ENCODE measurements at places on chromosomes 11 and 22.

DNA sequence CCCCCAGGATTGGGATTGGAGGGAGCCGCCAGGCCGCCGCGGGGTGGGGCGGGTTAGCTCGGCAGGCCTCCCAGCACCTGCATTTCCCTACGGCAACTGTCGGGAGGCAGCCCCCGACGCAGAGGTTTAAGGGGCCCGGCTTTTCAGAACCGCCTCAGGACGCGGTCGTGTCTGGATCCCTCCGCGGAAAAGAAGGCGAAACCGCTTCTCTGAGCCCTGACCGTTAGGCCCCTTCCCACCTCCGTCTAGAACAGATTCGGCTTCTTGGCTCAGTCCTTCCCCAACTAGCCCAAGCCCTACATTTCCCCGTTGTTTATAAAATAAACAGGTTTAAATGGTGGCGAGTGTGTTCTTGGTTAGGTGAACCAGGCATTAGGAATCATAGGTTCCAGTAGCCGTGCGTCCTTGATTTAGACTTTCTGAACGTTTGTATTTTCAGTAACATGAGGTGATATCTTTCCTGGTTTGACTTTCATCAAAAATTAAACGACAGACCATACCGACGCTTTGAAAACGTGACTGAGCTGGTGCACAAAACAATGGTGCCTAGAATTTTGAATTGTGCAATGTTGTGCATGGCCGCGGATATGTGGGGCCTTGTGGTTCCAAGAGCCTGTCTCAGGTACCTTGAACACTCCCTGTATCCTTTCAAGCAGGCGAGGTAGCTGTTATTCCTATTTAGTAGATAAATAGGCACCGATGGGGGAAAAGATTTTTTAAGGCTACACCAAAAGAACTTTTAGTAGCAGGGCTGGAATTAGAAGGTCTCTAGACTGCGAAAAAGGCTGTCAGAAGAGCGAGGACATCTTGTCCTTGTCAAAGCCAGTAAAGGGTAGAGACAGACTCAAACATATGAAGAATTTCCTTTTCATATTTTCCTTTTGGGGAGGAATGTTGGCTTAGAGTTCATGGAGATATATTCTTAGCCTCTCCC, 1.2 kb upstream of the HSPA8 start:
- peak; percentile 32 for DNase-seq

DNA sequence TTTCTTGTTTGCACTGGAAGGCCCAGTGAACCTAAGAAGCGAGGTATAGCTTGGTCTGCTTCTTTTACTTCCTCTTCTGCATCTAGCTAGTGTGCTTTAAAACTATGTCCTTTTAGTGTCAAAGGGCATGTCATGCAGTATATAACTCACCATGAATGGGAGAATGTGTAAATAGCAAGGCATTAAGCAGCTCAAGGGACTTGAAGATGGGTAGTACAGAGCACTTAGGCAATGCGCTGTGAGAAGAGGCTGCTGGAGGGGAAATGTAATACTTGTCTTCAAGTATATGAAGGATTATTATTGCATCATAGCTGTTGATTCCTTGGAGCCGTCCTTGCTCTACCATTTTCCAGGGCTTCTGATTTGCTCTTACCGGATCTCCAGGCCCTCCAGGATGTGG, 7.6 kb downstream of the MAML2 start:
- no peak for DNase-seq

DNA sequence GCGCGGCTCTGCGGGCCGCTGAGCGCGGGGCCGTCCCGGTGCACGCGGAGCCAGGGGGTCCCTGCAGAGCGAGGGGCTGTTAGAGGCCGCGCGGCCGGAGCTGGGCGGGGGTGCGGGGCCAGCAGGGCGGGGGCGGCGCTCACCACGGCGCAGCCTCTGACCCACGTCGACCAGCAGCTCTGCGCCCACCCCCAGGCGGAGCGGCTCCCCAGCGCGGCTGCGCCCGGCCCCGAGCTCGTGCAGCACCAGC, 385 bp upstream of the SCO2 start:
- no peak for DNase-seq

DNA sequence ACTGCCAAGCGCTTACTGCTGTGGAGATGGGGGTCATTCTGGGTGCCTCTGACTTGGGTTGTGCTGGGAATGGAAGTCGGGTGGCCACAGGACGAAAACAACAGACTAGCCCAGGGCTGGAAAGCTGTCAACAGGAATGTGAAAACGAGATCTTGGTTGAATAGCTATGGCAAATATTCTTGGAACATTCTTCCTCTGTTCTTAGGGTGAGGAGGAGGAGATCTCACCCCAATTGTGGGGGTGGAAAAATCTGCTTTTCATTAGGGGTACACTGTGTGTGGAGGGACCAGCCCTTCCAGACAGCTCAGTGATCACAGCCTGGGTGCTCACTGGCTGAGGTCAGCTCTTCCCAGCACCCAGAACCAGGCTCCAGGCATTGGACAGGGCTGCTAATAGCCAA, 52.0 kb upstream of the PRSS23 start:
- no peak for DNase-seq

DNA sequence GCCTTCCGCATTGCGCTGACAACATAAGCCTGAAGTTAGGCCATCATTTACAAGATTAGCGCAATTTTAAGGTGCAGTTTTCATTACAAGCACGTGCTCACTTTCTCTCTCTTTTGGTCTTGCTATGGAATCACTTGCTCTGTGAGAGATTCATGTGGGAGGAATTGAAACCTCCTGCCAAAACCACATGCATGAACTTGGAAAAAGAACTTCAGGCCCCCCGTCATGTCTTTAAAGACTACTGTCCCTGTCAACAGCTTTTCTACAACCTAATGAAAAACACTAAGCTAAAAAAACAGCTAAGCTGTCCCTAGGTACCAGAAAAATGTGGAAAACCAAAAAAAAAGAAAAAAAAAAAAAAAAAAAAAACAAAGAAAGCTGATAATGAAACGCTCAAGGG, 1707.6 kb upstream of the RAG2 start:
- no peak for DNase-seq

- peak; percentile 20 for DNase-seq
These were observed 106.4 kb upstream of the SESN3 start for GRCh38 chr11:95337175-95337957.

- DNase-seq, result no peak
These were observed 75.7 kb downstream of the KIAA1671 start for GRCh38 chr22:25027959-25028840.

DNA sequence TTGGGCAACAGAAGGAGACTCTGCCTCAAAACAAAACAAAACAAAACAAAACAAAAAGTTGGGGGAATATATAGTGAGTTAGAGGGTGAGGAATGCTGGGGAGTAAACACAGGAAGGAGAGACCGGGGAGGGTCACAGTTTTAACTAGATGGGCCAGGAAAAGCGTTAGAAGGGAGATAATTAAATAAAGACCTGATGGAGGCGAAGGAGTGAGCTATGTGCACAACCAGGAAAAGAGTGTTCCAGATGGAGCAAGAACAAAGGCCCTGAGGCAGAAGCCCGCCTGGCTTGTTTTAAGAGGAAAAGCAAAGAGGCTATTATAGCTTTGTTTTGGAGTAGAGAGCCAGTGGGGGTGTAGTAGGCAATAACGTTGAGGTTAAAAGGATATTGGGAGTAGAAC, 4.8 kb upstream of the PLA2G6 start:
- no peak for DNase-seq

GRCh38 chr11:32893343-32894148, 935 bp downstream of the QSER1 start:
- peak; percentile 55 for DNase-seq

GRCh38 chr11:34593085-34593484, 27.8 kb upstream of the EHF start:
- DNase-seq, result no peak

GRCh38 chr22:42174062-42174461, 43.5 kb upstream of the CYP2D6 start:
- no peak for DNase-seq

DNA sequence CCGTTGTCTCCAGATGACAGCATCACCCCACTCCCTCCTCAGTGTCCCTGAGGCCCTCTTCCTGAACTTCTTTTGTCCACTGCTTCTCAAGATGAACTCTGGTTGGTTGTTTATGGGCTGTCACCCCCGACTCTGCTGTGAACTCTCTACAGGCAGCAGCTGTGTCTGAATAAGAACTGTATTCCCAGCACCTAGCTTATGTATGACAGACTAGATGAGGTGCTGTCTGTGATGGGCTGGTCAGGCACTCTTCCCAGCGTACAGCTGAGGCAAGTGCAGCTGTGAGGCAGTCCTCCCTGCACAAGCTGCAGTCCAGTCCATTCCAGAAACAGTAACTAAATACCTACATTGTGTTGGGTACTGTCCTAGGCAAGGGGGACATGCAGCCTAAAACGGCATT, 111.4 kb upstream of the PITPNB start:
- DNase-seq, result peak; percentile 14

- no peak for DNase-seq
These were observed 27.9 kb downstream of the EXPH5 start for GRCh38 chr11:108565653-108566052.

DNA sequence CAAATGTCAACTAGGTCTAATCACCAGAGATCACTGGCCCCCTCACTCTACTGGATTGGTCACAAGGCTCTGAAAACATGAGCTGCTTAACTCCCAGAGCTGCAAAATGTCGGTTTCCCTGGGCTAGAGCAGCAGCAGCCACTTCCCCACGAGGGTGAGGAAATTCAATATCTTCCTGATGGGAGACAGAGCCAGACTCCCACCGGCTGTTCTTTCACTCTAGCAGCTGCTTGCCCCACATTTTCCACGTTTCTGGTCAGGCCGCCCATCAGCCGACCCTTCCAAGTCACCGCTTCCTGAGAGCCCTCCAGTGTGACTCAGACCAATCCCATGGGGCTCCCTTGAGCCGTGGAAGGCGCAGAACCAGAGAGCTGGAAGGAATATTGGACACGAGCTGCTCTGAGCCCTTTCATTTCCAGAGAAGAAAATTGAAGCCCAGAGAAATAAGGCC, 227.0 kb downstream of the ADAMTS15 start:
- DNase-seq, result peak; percentile 8

GRCh38 chr22:43447380-43447779, 35.6 kb downstream of the MPPED1 start:
- DNase-seq, result peak; percentile 86

- DNase-seq, result no peak
These were observed 79.8 kb downstream of the CLPB start for GRCh38 chr11:72354356-72355115.

DNA sequence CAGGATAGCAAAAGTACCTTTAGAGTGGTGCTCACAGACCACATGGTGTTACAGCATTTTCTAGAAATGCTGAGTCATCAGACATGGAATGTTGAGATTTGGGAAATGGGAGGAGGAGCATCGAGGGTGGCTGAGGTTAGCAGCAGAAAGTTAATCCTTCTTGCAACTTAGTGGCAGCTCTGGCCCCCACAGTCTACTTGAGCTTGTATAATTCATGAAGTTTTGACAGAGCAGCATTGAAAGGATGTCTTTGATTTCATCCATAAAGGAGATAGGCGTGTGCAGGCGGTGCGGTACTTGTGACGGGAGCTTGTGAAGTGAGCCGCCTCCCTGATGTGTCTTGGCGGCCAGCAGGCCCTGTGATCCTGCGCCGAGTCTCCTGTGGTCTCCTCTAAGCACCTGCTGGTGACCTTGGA, 330.5 kb downstream of the TBC1D22A start:
- no peak for DNase-seq

GRCh38 chr11:27573024-27573423, 66.5 kb upstream of the LIN7C start:
- no peak for DNase-seq

DNA sequence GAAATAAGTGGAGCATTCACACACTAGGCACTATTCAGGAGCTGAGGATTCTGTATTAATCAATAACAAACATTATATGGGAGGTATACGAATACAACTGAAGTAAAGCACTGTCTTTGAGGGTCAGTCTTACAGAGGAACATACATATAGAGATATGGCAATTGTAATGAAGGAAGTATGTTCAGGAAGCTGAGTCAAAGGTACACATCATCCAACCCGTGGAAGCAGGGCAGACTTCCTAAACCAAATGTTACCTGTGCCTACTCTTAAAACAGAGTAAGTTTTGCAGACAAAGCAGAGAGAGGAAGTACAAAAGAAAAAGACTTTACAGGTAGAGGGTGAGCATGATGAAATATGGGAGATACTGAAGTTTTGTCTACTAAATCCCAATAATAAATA, 481.2 kb upstream of the ARHGAP42 start:
- no peak for DNase-seq

DNA sequence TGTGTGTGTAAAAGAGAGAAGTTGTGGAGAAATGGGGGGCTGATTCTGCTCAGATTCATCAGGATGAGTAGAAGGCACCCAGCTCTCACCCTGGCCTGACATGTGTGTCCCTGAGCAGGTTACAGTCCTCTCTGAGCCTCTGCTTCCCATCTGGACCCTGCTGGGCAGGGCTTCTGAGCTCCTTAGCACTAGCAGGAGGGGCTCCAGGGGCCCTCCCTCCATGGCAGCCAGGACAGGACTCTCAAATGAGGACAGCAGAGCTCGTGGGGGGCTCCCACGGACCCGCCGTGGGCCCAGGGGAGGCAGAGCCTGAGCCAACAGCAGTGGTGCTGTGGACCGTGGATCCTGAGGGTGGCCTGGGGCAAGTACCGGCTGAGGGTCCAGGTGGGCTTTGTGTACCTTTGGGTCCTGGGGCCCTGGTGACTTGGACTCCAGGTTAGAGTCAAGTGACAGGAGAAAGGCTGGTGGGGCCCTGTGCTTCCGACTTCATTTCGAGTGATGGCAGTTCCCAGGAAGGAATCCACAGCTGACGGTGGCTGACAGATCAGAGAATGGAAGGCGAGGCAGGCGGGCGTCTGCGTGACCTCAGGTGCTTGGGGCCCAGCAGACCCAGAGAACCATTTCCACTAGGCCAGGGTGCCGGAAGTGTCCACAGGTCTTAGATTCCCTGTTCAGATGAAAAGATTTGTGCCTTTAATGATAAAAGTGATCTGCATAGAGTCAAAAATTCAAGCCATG, 21.9 kb downstream of the NEAT1 start:
- no peak for DNase-seq

DNA sequence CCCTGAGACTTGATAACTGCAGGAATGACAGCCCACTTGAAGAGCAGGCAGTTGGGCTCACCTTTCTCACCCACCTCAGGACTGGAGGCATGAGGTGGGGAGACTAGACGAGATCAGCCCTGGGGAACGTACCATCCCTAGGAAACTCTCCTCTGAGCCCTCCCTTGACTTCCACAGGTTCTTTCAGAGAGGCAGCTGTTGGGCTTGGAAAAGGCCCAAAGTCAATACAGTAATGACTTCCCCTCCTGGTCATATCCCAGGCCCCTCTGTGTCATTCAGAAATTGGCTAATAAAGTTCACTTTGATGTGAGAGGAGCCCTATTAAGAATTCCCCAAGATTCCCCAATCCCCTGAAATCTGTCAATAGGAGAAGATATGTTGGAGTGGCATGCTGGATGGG, 5.8 kb upstream of the NECTIN1 start:
- DNase-seq, result peak; percentile 58

DNA sequence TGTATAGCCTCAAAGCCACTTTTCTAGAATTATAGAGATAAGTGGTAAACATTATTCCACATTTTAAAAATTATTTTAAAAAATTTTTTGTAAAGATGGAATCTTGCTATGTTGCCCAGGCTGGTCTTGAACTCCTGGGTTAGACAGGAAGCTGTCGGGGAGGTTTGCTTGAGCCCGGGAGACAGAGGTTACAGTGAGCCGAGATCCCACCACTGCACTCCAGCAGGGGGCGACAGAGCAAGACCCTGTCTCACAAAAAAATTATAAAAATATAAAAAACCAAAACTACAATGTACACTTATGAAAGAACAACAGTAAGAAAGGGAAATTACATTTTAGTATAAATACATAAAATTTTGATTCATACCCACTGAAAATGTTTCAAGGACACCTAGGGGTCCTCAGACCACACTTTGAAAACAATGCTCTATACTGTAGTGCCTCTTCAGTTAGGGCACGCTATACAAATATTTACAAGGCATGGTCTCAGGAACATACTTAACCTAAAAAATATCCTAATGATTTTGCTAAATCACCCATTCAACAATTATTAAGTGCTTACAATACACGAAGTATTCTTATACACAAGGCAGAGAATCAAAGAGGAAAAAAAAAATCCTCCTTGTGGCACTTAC, 111.2 kb downstream of the MRTFA start:
- DNase-seq, result peak; percentile 8

All from SHP77 (cell line).